Amniotic stem cell (primary cell): ENCODE measurements at places on chromosomes 7 and 10.

GRCh38 chr7:36925691-36926090, 201.4 kb upstream of the AOAH start:
- DNase-seq = no peak

DNA sequence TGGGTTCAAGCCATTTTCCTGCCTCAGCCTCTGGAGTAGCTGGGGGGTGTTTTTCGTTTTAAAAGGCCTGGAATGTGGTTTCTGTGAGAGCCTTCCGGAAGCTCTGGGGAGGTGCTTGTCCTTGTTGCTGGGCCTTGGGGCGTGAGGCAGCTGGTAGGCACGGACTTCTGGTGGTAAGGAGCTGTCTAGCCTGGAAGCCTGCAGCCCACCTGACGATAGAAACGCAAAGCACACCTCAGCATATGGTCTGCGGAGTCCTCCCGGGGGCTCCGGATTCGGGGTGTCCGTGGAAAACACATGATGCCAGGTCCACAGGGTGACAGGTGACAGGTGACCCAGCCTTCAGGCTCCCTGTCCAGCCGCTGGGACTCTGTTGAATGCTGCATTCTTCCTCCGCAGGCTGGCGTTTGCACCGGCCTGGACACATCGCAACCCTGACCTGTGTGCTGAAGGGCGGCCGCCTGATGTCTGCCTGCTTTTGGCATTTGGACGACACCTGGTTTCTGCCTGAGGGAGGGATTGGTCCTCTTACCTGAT, 37.3 kb downstream of the INPP5A start:
- DNase-seq = no peak

GRCh38 chr10:64535131-64535867, 1014.1 kb downstream of the REEP3 start:
- DNase-seq = no peak

DNA sequence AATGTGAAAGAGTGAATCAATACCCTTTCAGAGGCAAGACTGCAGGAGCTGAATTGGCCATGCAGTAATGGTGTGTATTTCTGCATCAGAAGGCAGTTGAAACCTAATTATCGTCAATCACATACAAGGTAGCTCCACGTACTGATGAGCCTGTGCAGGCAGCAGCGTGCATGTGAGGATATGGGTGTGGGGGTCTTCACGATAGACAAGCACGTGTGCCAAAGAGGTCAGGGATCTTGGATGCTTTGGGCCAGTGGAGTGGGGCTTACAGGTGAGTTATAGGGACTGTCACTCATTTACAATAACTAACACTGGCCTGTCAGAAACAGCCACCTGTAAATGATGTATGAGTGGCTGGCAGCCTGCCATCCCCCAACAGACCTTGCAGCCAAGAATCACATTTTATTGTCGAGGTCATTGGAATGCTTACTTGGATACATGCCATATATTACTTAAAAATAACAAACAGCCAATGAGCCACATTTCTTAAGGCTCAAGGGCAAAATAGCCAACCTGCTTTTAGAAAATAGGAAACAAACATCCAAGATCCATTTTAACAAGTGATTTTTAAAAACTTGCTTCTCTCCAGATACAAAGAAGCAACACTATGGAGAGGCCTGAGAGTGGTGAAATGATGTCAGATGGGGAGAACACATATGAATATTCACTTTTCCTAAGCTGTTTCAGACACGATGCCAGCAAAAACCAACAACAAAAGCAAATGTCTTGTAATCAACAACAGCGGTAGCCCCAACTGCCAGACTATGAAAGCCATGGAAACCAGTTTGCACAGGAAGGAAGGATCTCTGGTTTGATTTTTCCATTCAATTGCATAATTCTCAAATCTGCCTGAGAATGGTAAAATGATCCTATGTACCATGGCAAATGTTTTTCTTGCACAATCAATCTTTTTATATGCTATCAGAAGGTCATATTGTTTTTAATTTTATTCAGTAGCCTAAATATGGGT, 210.7 kb downstream of the SKAP2 start:
- DNase-seq = no peak

- DNase-seq = no peak
These were observed 567.7 kb downstream of the TCERG1L start for GRCh38 chr10:130743751-130744271.

DNA sequence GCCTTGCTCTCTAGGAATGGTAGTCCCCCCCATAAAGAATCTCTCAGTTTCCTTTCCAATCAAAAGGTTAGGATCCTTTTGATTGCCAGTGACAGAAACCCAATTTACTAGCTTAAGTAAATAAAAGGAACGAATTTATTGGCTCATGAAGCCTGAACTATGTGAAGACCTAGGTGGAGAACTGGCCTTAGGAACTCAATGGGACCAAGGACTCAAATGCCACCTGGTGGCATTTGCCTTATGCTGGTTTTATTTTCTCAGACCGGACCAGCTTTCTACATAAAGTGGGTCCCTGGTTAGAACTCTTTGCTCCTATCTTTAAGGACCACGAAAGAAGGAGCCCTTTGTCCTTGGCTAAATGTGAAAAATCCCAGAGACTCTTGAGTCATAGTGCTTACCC, 25.4 kb downstream of the CFTR start:
- DNase-seq = no peak

- no peak for DNase-seq
These were observed 1053.4 kb upstream of the AUTS2 start for GRCh38 chr7:68544851-68545250.

DNA sequence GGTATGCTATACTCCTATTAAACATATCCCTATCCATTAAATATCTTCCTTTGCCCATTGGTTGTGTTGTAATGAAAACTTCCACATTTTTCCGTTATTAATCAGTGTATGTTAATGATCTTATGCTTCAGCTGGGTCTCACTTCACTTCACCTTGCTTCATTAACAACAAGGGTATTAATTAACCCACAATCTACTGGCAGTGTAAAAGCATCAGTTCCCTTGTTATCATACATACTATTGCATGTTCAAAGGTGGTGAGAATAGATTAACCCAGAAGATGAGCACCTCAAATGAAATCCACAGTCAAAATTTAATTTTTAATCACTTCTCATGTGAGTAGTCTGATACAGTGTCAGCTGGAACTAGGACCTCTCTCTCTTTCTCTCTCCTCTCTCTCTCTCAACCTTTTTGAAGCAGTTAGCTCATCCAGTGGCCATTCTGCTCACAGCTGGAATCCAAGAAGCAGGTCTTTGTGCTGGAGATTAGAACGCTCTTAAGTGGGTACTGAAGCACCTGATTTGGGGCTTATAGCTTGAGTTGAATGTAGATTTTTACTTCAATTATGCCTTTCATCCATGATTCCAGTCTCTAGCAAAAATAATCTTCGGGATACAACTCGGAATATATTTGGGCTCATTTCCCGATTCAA, 172.3 kb downstream of the RAPGEF5 start:
- DNase-seq = no peak

GRCh38 chr7:158324397-158325360, 262.9 kb downstream of the PTPRN2 start:
- no peak for DNase-seq

- no peak for DNase-seq
These were observed 6.2 kb upstream of the DMBT1 start for GRCh38 chr10:122554131-122555036.

DNA sequence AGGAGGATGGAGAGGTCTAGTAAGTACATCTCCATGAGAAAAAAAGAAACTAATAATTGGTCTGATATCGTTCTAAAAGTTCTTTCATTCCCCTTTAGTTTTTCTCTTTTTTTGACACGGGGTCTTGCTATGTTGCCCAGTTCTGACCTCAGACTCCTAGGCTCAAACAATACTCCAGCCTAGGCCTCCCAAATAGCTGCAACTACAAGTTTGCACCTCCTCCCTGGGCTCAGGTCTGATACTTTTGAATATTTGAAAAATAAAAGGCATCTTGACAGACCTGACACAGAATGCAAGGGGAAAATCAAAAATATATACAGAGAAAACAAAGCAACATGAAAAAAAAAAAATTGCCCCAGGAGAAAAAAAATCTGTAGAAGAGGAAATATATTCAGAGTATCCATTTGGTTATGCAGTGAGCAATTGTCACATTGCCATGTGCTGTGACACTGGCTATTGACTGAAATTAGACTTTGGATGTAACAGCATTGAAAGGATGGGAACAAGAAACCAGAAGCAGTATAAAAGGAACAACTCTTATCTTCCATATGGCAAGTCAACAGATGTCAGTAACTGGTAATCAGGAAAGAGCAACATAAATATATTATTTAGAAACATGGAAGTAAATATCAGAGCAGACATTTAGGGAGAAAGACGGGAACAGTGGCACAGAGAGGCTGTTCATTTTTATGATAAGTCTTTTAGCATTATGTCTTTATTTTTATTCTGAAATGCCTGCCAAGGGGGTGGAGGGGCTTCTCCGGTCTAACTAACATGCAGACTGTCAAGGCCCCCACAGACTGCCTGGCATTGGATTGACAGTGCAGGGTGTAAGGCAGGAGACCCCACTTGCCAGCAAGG, 408.4 kb downstream of the PARD3 start:
- DNase-seq = no peak

DNA sequence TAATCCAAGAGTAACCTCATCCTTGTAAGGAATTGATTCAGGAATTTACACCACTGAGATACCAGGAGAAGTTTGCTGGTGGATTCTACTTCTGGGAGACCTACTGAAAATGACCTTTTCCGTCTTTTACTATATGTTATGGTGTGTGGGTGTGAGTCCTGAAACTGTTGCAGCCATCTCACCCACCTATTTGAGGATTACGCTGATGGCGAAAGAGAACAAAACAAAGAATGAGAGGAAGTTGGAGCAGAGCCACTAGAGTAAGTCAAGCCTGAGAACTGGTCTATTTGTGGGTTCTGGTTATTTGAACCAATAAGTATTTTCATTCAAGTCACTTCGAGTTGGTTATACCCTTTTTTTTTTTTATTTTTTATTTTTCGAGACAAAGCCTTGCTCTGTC, 12.7 kb upstream of the ABCC2 start:
- no peak for DNase-seq

- DNase-seq = no peak
These were observed 24.9 kb downstream of the CALML3 start for GRCh38 chr10:5549462-5550249.

- no peak for DNase-seq
These were observed 41.4 kb downstream of the BRAF start for GRCh38 chr7:140883378-140883777.

GRCh38 chr10:46557319-46558121, 1.1 kb upstream of the GPRIN2 start:
- DNase-seq = no peak

DNA sequence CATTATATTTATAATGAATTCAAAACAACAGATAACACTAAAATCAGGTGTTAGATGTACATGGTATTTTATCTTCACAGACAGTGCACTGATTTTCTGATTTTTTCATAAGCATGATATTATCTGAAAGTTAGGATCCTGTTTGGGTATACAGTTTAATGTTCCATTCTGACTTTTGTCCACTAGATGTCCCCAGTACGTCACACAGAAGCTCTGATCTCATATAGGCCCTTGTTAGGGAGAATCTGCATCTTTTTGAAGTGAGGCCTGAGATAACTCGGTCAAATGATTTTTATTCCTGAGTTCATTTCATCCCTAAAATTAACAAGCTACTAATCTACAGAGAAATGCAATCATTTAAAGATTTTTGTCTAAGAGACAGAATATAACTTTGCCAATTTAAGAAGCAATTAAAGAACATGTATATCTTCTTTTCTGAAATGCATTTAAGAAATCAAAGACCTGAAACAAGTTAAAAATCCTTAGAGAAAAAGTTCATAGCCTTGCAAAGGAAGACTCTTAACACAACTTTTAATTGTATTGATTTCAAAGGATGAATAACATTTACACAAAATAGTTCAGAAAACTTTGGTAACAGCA, 72.0 kb upstream of the TES start:
- DNase-seq = peak; percentile 11

DNA sequence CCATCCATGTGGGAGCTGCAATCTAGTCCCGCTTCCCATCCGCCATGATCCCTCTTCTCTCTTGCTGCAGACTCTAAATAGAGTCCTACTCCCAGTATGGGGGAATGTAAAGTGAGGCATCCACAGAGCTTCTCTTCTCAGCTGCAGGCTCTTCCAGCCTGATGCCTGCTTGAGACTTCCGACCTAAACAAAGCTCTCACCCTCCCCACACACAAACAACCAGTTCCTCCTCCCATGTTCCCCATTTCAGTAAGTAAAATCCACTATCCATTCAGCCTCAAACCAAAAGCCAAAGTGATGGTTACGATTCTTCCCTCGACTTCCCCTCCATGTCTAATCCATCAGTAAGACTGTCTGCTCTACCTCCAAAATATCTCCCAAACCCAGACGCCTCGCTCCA, 108.2 kb upstream of the NFE2L3 start:
- DNase-seq = no peak

DNA sequence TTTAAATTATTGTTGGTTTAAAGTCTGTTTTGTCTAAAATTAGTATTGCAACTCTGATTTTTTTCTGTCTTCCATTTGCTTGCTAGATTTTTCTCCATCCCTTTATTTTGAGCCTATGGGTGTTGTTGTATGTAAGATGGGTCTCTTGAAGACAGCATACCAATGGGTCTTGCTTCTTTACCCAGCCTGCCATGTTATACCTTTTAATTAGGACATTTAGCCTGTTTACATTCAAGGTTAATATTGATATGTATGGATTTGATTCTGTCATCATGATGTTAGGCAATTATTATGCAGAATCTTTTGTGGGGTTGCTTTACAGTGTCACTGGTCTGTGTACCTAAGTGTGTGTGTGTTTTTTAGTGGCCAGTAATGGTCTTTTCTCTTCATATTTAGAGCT, 281.4 kb upstream of the CSTF2T start:
- no peak for DNase-seq

DNA sequence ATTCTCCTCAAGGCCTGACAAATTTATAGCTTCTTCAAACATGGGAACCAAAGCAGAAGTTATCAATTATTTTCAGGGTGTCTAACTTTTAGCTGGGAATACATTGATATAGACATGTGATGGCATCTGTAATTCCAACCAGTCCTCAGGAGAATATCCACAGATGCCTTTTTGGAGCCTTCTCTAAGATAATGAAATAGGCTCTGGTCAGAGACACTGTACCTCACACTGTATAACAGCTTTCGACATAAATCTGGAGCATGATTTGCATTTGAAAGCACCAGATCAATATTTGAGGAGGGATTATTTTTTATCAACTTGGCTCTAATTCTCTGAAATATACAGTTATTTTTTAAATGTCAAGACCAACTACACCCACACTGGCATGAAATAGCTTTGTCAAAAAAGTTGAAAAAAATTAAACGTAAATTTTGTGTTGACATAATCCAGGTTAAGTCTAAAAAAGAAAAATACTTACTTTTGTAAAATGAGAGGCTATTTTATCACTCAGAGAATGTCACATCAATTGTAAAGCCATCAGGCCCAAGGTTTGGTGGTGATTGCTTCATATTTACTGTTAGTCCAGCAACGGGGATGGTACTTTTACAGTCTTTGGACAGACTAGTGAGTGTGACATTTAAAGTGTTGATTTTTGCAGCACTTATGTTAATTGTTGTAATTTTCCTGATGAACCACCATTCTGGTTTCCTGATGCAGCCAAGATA, 177.0 kb upstream of the SP8 start:
- no peak for DNase-seq

DNA sequence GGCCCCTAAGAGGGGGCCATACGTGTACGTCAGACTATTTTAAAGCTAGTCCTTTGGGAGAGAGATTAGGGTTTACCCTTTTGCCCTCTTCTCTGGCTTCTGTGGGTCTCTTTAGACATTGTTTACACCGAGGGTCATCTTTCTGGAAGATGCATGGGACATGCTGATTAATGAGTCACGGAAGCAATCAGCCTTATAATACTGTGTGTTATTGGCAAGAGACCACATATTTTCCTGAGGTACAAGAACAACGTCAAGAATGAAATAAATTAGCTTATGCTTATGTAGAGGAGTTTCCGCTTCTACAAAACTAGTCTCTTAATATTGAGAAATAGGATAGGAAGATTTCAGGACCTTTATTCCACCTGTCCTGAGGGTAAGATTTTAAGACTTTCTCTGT, 327.7 kb downstream of the BBS9 start:
- no peak for DNase-seq
